ENCODE measurements at places on chromosomes 2 and 18. TPM values are rescaled to one million over a fixed set of nuclear protein-coding genes. Genes with fewer than 3 reads are reported as not detected.

The C2orf66 gene
- total RNA-seq = not detected

The C2orf78 gene
- total RNA-seq = not detected

The CREG2 gene
- total RNA-seq = 0.59 TPM

The AGBL5 gene
- total RNA-seq = 32.3 TPM

The RTKN gene
- 17.7 TPM for total RNA-seq

The GDF7 gene
- total RNA-seq = not detected

The SERPINB13 gene
- total RNA-seq = not detected

The RUFY4 gene
- not detected for total RNA-seq

The NTSR2 gene
- total RNA-seq = not detected

The COL4A4 gene
- 1.4 TPM for total RNA-seq

The C1GALT1C1L gene
- total RNA-seq = 6.4 TPM

The FAM237A gene
- total RNA-seq = not detected

The TUBA4B gene
- total RNA-seq = not detected

The PARD6G gene
- 0.24 TPM for total RNA-seq

The EVX2 gene
- not detected for total RNA-seq

The EGR4 gene
- not detected for total RNA-seq

The GCKR gene
- not detected for total RNA-seq

The REEP1 gene
- total RNA-seq = not detected

The TET3 gene
- 3.6 TPM for total RNA-seq

The ZNF532 gene
- total RNA-seq = 17.8 TPM

The HOXD11 gene
- total RNA-seq = not detected

The MATN3 gene
- 5.3 TPM for total RNA-seq

The TCF7L1 gene
- 0.39 TPM for total RNA-seq

The TBC1D8 gene
- 14.5 TPM for total RNA-seq

The LMAN1 gene
- 112 TPM for total RNA-seq

The BOLL gene
- not detected for total RNA-seq

The IRS1 gene
- 14.2 TPM for total RNA-seq

The GALR1 gene
- not detected for total RNA-seq

The RBM44 gene
- 1.7 TPM for total RNA-seq

The MAP3K2 gene
- 27.0 TPM for total RNA-seq

The TM4SF20 gene
- not detected for total RNA-seq
